ENCODE measurements at places on chromosomes 7 and 10.
A peak's percentile ranks its signal among the peaks of the same experiment; 100 is the strongest.

- no peak for DNase-seq
Measured at GRCh38 chr10:73780966-73781365, 882 bp upstream of the CHCHD1 start.

DNA sequence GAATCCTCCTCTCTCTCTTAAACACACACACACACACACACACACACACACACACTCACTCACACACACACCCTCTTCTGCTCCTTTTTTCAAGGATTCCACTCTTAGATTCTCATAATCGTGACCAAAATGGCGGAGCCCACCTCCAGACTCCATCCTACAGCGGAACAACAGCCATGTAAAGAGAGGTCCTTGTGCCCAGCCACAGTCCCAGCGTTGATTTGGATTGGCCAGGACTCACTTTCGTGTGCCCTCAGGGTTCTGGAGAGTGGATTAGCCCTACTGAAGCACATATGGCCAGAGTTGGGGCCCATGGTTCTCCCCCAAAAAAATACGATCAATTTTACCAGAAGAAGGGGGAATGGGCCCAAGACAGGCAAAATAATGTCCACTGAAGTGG, 90.2 kb upstream of the SMNDC1 start:
- no peak for DNase-seq

DNA sequence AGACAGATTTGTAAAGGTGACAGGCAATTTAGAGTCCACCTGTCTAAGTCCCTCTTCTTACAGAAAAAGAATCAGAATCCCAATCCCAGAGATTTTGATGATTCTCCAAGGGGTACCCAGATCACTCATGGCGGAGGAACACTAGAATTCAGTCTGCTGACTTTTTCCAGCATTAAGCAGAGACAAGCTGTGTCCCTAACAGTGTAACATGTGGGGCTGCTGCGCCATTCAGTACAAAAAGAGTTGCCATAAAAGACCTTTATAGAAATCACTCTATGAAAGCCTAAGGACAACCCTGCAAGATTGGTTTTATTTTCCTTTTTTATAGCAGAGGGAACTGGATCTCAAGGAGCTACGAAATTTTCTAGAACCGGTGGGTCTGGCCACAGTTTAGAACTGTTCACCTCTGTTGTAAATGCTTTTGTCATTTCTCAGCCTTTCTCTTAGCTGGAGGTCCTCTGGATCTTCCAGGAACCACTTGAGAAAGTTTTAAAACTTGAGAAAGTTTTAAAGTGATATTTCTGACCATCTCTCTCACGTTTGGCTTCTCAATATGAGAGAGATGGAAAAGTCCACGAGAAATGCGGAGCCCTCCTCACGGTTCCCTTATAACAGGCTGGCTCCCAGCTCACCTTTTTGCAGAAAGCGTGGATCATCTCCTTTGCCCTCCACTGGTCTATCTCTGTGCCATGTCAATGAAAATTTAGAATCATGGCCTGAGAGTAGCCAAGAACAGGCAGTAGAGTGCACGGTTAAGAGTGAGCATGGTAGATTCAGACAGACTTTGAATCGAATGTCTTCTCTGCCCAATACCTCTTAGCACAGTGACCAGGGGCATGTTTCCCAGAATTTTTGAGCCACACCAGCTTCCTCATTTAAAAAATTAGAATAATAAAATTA, 826 bp downstream of the GIMAP7 start:
- no peak for DNase-seq

GRCh38 chr10:34555653-34556052, 259.4 kb downstream of the PARD3 start:
- no peak for DNase-seq

DNA sequence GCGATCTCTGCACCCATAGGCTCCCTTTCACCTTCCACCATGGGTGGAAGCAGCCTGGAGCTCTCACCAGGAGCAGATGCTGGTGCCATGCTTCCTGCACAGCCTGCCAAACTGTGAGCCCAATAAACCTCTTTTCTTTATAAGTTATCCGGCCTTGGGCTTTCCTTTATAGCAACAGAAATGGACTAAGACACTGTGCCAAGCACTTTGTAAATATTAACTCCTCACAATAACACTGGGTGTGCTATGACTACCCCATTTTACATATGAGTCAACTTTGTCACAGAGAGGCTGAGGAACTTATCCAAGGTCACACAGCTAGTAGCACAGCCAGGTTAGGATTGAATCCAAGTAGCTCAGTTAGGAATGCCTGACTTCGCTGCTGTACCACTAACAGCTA, 79.7 kb upstream of the KCNMA1 start:
- DNase-seq = no peak

- no peak for DNase-seq
Measured at GRCh38 chr10:109205929-109206585, 717.3 kb downstream of the XPNPEP1 start.

- no peak for DNase-seq
Measured at GRCh38 chr7:11742496-11742895, 89.5 kb downstream of the THSD7A start.

- no peak for DNase-seq
Measured at GRCh38 chr10:4213441-4213840, 428.4 kb upstream of the KLF6 start.

DNA sequence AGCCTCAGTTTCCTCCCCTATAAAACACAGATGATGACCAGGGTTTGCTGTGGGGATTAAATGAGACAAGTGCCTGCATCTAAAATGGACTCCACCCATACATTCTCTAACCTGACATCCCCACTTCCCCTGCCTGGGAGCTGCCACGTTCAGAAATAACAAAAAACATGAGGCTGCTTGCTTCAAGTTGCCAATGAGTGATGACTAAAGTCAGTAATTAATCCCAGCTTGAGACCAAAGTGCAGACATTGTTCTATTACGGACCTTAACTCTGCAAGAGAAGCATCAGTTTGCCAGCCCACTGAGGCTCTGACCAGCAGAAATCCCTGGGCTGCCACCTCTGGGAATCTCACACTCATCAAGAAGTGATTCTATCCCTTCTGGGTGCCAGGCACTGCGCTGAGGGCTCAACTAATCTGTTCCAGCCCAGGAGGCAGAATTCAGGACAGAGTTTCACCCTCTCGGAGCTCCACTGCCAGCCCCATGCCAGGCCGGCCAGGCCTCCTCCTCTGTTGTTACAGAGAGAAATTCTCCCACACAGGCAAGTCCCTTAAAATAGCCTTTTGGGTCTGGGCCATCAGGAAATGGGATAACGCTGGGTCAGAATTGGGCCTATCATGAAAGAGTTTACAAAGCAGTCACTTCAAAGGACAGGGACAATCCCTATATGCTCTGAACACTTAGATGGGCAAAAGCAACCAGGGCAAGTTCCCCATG, 11.4 kb downstream of the SH3PXD2A start:
- DNase-seq = no peak

- no peak for DNase-seq
Measured at GRCh38 chr10:30842185-30842584, 189.5 kb downstream of the ZNF438 start.

- DNase-seq = no peak
Measured at GRCh38 chr10:69640196-69640980, 10.3 kb downstream of the FAM241B start.

GRCh38 chr10:90031776-90032175, 330.4 kb downstream of the KIF20B start:
- no peak for DNase-seq

GRCh38 chr7:41732843-41733306, 30.0 kb upstream of the INHBA start:
- DNase-seq = no peak

- DNase-seq = no peak
Measured at GRCh38 chr10:6002809-6003510, 25.6 kb upstream of the IL15RA start.

DNA sequence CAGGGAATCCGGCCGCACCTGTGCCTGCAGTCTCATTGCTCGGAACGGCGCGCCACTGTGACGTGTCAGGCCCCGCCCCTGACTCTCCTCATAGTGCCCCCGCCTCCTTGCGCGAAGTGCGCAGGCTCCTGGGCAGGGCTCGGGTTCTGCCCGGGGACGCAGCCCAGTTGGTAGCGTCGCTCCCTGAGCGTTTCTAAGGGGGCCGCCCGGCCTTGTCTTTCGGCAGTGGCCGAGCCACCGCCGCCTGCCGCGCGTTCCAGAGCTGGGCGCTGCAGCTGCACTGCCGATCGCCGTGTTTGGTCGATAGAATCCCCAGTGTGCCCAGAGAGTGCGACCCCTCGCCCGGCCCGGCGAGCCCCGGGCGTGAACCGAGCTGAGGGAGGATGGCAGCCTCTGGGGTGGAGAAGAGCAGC, at the start of gene KLHL7:
KLHL7 (plus strand) TSS at position 142 of the 413 bp plus-strand sequence; CDS start at position 384, 242 bp downstream.
- DNase-seq = peak; percentile 48

DNA sequence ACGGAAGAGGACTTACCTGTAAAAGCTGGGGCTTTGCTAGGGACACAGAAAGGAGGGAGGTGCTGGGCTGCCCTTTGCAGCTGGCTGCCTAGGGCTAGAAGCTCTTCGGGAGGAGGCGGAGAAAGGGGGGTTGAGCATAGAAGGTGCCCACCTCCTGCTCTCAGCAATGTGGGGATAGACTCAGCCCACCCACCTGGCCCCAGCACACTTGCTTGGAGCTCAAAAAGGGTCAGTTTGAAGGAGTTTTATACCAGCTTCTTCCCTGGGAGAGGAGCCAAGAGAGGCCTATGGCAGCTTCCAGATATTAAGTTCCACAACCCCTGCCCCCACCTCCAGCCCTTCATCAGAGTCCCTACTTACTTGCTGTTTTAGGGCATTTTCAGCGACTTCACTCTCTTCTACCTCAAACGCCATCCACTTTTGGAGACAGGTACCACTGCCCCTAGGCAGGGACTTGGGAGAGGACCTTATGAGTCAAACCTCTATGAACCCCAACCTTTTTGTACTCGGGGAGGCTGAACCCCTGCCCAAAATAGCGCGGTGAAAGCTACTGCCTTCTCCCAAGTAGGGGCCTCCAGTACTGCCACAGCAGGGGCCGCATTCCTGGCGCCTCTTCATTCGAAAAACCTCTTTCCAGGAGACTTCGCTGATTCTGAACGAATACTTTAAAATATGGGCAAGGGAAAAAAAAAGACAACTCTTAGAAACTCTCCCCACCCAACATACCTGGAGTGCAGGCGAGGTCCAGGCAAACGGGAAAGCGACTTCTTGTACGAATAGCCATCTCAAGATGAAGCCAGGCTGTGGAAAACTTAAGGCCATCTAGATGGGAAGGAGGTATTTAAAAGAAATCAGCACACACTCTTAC, 1.2 kb upstream of the EVX1 start:
- DNase-seq = no peak

DNA sequence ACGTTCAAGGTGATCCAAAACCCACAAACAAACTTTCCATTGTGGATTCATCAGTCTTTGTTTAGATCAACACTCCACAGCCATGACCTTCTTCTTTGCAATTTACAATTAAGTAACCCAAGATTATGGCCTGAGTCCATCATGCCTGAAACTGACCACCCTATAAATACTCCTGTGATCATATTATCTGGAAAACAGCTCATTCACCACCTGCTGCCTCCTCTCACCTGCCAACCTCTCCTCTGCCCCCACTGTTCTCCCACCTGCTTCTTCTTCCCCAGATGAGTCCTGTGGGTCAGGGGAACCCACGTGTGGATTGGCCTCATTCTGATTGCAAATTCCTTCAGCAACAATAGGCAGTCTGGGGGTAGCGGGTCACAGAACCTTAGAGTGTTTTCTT, 81.4 kb downstream of the ABLIM1 start:
- DNase-seq = no peak

DNA sequence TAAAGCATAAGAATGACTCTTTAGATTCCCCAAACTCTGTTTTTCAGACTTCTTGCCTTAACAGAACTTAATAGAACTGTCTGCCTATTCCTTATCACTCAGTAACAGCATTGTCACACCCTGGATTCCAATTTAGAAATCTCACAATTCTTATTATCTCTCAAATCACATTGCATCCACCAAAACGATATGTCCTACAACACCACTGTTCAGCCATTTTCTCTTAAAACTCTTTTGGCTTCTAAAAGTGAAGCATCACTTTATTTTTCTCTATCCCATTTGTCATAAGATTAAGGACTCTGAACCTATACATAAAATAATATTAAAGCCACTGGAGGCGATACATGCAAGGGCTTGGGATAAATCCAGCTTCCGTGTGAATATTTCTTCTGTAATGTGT, 1.2 kb upstream of the CPED1 start:
- no peak for DNase-seq

DNA sequence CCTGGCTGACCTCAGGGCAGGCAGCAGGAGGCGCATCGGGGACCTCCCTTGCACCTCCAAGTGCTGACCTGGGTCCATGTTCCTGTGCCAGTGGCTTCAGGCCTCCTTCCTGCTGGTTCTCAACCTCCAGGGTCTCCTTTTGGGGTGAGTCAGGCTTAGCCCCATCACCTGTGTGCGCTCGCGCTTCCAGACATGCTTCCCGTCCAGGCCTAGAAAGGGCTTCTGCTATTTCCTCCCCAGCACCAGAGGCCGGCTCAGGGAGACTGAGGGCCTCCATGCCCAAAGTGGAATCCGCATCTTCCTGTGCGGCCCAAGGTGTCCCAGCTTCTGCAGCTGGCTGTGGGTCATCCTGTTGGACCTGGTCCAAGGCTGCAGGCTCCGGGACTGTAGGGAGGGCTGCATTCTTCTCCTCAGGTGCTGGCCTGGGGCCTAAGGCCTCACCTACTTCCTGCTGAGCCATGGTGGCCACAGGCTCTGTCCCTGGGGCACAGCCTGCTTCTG, 5.9 kb downstream of the NACAD start:
- no peak for DNase-seq

DNA sequence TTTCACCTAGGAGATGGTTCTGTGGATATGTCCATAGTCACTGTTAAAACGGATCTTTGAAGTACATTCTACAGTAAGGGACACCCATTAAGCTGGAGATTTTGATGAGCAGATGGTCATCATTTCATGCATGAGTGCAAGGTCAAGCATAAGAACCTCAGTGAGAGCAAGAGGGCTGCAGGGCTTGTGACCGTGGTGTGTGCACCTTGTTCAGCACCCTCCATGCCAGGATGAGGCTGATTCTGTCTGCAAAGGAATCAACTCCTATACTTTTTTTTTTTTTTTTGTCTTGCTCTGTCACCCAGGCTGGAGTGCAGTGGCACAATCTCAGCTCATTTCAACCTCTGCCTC, 17.6 kb downstream of the PDSS1 start:
- no peak for DNase-seq

DNA sequence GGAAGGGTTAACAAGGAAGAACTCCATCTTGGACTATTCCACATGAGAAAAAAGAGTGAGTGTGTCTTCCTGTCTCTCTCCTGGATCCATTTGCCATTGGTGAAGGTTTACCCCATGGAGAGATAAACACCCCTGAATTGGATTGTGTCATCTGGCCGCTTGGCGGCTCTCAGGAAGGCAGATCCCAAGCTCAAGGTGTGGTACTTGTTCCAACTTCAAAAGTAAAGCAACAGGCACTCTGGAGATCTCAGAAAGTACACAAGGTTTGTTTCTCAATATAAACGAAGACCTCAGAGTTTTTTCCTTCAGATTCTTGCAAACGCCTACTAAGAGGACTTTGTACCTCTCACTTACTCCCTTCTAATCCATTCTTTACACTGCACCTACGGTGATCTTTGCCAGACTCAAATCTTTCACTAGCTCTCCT, 116.7 kb downstream of the REEP3 start:
- no peak for DNase-seq

Data from keratinocyte (primary cell).